HFFc6 (cell line): ENCODE measurements at places on chromosomes 3 and 15.

DNA sequence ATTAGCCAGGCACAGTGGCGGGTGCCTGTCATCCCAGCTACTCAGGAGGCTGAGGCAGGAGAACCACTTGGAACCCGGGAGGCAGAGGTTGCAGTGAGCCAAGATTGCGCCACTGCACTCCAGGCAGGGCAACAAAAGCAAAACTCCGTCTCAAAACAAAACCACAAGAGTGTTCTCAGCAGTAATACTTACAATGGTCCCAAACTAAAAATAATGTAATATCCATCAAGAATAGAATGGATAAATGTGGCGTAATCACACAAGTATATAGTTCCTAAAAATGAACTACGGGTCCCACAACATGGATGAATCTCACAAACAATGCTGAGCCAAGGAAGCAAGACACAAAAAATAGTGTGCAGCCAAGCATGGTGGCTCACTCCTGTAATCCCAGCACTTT, 39.2 kb downstream of the STAG1 start:
- DNase-seq: no peak

- peak; percentile 86 for DNase-seq
These were observed 18.1 kb downstream of the FBN1 start for GRCh38 chr15:48627260-48627940.

GRCh38 chr15:27752691-27753090, 346.4 kb downstream of the OCA2 start:
- DNase-seq: no peak

DNA sequence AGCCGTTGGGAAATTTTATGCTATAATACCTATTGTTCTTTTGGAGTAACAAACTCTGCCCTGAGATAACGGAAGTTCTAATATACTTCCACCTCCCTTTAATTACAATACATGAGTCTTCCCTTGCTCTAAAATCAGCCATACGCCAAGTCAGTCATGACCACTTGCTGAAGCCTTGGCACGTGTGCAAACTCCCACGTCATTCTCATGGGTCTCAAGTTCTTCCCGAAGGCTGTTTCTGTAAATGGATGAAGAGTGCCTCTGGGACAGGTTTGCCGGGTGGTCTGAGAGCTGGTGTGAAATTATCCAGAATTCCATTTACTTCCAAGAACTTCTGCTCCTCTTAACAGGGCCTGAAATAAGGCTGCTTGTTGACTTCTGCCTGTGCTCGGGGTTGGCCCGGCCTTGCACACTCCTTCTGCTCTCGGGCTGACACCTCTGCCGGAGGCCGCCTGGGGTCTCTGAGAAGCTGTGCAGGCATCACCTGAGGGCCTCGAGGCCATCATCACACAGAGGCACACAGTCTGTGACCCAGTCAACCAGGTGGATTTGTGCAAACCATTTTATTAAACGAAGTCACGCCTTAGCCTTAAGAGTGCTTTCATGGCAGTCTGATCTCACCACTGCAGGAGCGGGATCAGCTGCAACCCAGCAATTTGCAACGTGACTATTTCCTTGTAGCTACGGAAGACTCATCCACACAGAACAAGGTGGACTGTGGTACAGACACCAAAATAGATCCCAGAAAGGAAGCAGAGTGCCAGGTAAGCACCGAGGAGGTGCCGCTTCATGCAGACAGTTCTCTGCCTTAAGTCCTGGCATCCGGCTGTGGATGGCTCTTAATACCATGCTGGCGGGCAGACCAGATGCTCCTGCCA, 120.1 kb downstream of the ADAMTS17 start:
- no peak for DNase-seq

GRCh38 chr3:17023006-17023664, 138.4 kb downstream of the PLCL2 start:
- DNase-seq: no peak

DNA sequence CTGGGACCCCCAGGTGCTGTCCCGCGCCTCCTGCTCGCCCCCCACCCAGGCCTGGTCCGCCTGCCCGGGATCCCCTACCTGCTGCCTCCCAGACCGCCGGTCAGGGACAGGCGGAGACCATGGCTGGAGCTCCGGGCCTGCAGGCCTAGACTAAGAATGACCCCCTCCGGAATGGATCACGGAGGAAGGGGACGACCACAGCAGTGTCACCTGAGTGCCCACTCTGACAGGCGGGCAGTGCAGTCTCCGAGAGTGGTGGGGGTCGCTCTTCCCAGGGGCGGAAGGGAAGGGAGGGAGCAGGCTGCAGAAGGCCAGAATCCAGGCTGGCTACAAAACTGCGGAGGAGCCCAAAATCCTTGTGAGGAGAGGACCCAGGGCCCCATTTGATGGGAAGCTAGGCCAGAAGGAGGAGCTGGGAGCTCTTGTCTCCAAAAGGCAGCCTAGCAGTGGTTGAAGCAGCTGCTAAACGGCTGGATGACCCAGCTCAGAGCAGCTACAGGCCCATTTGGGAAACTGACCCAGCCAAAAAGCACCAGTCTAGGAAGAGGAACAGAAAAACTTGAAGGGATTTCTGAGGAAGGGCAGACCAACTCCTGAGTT, 908 bp upstream of the RAB43 start:
- no peak for DNase-seq

- DNase-seq: no peak
These were observed 359.7 kb downstream of the FGF12 start for GRCh38 chr3:192367616-192368015.

- peak; percentile 74 for DNase-seq
These were observed 411.2 kb downstream of the NAALADL2 start for GRCh38 chr3:175270198-175270837.

GRCh38 chr15:74799856-74800558, 12.6 kb upstream of the LMAN1L start:
- DNase-seq: peak; percentile 53

GRCh38 chr3:82033186-82033585, 271.7 kb upstream of the GBE1 start:
- DNase-seq: no peak

- no peak for DNase-seq
These were observed 106.9 kb upstream of the CD96 start for GRCh38 chr3:111434941-111435622.

- no peak for DNase-seq
These were observed 34.0 kb downstream of the PXK start for GRCh38 chr3:58366699-58367098.

- no peak for DNase-seq
These were observed 29.7 kb upstream of the LIPC start for GRCh38 chr15:58401991-58402649.

DNA sequence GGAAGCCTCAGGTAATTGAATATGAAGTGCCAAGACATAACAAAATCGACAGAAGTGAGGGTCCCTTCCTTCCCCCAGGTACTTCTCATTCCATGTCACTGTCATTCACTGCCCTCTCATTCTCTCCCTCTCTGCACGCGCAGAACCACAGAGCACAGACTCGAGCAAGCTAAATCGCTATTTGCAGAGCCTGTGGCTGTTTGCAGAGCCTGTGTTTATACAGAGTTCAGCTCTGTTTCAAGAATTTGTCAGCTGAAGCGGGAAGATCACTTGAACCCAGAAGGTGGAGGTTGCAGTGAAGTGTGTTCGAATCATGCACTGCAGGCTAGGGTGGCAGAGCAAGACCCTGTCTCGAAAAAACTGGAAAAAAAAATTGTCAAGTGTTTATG, 2.5 kb downstream of the VILL start:
- no peak for DNase-seq

DNA sequence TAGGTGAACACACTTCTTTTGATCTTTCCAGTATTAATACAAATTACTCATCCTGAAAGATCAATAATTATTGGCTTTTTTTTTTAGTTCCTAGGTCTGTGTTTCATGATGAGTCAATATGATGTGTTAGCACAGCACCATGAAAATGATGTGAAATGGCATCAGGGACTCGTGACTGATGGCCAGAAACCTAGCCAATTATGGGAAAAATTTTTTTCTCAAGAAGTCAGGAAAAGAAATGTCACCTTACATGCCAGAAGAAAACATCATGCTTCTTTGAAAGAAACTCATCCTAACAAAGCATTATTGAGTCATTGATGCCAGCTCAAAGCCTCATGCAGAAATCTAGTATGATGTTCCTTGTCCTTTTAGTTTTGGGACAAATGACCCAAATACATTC, 468.3 kb upstream of the CBLB start:
- peak; percentile 34 for DNase-seq

- DNase-seq: peak; percentile 28
These were observed 141.9 kb downstream of the TP63 start for GRCh38 chr3:189773056-189773455.

DNA sequence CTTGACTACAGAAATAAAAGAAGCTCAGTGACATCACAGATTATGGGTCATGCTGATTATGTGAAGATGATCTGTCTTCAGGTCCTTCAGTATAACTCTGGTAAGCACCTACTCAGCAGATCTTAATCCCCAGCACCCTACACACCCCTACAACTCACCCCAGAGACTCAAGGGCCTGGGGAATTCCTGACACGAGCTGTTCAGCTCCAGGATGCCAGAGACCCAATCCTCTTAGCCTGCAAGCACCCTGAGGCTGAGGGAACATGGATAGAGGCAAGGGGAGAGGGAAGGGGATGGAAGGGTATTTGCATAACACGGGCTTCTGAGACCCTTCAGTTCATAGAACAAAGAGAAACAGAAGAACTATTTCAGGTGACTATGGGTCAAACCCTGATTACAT, 13.0 kb downstream of the GLB1 start:
- no peak for DNase-seq

DNA sequence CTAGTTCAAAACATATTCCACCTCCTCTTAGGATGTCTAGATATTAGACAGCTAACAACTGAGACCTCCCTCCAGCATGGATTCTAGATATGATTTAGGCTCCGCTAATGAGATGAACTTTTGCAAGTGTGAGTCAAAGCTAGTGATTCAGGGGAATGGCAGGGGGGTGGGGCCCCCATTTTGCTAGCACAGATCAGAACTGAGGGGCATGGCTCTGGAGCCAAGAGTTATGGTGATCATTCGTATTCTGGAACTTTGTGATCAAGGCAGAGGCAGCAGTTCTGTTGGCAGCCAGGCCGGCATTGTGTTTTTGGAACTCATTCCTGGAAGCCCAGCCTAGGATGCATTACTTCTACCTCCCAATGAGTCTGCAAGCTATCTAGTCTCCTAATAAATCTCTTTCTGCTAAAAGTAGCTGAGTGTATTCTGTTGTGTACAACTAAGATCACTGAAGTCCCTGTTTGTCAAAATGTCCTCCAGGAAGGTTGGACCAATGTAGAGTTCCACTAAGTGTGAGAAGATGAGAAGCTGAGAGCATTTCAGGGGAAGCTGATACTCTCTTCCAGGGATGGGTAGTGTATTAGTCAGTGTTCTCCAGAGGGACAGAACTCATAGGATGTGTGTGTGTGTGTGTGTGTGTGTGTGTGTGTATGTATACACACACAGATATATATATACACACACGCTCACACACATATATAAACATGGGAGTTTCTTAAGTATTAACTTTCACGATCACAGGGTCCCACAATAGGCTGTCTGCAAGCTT, 312.7 kb downstream of the TLE3 start:
- DNase-seq: peak; percentile 45

DNA sequence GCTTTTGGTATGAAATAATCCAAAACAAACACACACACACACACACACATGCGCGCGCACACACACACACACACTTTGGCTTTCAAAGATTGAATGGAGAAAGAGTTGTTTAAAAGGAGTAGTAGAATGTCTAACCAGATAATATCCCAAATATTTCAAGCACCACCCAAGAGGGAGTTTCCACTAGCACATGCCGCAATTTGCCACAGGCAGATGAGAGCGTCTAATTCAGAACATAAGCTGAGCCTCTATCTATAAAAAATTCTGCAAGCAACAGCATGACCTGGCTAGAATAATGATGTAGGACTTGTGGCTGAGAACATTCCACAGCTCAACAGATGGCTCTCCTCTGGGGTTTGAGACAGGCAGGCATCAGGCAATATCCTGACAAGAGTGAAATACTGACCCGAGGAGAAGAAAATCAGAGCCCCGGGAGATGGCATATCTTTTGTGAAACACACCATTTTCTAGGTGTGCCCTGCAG, 302.5 kb upstream of the GADL1 start:
- DNase-seq: peak; percentile 56

DNA sequence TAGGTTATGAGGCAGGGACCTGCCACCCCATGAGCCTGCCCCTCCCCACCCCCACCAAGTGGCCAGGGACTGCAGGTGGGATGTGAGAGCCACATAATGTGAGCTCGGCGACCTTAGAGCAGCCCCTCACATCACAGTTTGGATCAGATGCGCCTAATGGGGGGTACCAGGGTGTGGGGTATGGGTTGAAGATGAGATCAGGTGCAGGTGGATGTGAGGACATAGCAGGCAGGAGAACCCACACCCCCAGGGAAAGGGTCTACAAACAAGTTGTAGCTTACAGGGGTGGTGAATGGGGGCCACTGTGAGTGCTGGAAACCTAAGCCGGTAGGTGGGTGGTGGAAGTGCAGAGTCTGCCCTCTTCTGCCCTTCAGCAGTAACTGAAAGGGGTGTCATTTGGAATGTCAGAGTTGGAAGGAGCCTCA, 94.0 kb downstream of the CORO2B start:
- DNase-seq: no peak

DNA sequence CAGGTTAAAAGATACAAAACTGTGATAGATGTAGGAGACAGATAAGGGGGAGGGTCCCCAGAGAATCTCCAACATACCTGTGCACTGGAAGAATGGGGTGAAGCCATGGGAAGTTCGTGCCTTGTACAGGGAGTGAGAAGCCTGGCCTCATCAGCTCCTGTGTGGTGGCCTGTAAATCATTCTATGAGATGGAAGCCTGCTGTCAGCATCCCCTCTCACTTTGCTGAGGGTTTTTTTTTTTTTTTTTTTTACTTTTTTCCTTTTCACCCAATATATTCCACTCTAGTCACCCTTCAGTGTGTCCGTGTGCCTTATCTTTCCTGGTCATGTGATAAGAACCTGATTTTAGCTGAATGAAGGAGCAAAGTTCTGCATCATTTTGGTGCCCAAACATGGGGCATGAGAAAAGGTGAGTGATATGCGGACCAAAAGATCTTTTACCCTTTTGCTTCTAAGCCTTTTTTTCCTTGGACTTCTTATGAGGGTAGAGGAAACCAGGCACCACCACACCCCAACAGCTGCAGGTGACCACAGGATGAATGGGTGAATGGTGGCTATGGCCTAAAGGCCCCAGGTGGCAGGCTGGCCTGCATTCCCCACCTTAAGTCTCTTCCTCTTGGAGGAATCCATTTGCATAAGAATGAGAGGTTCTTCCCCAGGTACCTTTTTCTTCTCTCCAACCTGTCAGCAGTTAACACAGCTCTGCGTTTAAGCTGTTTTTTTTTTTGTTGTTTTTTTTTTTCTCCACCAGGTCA, 1345.0 kb downstream of the NSUN3 start:
- no peak for DNase-seq

GRCh38 chr3:138921316-138922292, 25.3 kb downstream of the FOXL2 start:
- DNase-seq: peak; percentile 85
